ENCODE measurements at places on chromosomes 6 and 20.

- no peak for DNase-seq
Measured at GRCh38 chr6:24355393-24355792, 2.5 kb downstream of the DCDC2 start.

- DNase-seq = no peak
Measured at GRCh38 chr20:49985617-49986016, 2.8 kb downstream of the SNAI1 start.

DNA sequence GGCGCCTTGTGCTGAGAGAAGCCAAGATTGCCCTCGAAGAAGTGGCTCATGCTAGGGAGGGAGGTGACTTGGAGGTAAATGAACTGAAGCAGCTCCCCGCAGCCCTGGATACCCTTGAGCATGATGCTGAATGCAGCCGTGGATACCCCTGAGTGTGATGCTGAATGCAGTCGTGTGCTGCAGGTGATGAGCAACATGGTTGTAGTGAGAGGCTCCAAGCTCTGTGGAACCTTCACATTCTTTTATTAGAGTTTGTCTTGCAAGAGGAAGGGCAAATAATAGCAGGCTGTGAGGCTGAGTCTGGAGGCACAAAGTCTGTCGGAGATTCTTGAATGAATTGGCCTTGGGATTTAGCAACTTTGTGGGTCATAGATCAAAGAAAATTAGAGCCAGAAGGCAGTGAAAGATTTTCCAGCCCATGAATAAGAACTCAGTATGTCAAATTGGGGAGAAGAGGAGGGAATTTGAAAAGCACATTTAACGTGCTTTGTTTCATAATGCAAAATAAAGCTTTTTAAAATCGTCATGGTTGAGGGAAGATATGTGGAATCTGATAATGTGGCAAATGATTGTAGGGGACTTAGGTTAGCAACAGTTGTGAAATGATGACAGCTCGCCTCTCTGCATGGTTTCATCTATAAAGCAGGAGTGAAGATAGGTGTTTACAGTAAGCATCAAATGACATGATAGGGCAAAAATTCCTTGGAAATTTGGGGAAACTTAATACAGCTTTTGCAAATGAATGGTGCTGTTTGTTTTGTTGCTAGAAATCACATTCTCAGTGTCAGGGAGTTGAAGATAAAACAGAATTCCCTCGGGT is 120.1 kb upstream of the TIAM2 start:
- DNase-seq = no peak

- no peak for DNase-seq
Measured at GRCh38 chr20:1616858-1617434, 2.9 kb downstream of the SIRPB1 start.

Data from NCI-H1417 treated with DMSO at 0.1 percent for 48 hours (cell line).